ENCODE measurements at places on chromosomes 5 and 9. TPM values are rescaled to one million over a fixed set of nuclear protein-coding genes. Genes with fewer than 3 reads are reported as not detected.

The PCDHB4 gene
- polyA plus RNA-seq = 0.75 TPM

DNA sequence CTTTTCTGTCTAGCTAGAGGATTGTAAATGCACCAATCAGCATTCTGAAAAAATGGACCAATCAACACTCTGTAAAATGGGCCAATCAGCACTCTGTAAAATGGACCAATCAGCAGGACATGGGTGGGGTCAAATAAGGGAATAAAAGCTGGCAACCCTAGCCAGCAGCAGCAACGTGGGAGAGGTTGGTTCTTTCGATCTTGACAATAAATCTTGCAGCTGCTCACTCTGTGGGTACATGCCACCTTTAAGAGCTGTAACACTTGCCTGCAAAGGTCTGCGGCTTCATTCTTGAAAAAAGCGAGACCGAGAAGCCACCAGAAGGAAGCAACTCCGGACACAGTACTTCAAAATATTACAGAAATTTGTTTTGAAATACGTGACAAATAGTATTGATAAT, 424.6 kb upstream of the CDH9 start:
- no peak for DNase-seq

GRCh38 chr5:93589829-93590215, 6.8 kb downstream of the NR2F1 start:
- DNase-seq = no peak

- DNase-seq = no peak
Measured at GRCh38 chr5:56685503-56686217, 129.7 kb upstream of the MAP3K1 start.

- peak; percentile 49 for DNase-seq
Measured at GRCh38 chr9:37952731-37953130, 48.8 kb upstream of the SLC25A51 start.

The FRRS1L gene
- 0.38 TPM for polyA plus RNA-seq

DNA sequence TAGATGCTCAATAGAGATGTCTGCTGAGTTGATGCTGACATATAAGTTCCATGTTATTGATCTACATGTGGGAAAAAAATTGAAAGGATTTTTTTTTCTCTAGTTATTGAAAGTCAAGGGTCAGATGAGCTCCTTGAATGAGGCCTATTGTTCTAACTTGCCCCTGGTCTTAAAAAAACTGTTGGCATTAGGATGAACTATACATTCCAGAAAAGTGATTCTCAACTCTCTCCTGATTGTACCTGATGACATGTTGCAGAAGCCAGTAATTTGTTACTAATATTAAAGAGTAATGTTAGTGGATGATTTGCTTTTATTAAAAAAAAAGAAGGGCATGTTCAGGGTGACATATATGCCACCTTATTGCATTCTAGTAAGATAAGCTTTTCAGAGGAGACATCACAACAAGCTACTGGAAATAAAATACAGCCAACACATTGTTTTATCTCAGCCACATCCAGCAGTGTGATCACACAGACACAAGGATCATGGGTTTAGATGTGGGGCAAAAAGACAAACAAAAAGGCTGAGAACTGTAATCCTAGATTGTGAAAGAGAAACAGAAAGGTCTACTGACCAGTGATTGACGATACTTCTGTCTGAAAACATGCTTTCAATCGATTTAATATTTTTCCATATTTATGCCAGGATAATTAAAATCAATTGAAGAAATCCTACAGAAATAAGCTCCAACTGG, 1314.1 kb upstream of the C9orf72 start:
- DNase-seq = no peak

DNA sequence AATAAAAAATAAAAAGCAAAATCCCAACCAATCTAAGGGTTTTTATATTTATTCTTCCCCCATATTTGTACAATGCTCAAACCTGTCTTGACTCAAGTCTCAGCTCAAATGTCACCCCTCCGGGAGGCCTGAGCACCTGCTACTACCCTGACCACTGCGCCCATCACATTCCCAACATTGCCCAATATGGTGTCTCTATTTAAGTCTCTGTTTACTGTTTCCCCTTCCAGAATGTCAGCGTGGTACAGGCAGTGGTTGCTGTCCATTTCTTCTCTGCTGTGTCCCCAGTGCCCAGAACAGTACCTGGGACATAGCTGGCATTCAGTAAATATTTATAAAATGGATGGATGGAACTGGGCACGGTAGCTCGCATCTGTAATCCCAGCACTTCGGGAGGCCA, 47.3 kb upstream of the PRRC2B start:
- no peak for DNase-seq

GRCh38 chr5:124408738-124409453, 337.5 kb downstream of the ZNF608 start:
- no peak for DNase-seq

GRCh38 chr9:128552153-128552743, at the start of gene SPTAN1:
SPTAN1 (plus strand) TSS chr9:128552587; CDS start chr9:128566741, 14,154 bp downstream.
- peak; percentile 90 for DNase-seq

DNA sequence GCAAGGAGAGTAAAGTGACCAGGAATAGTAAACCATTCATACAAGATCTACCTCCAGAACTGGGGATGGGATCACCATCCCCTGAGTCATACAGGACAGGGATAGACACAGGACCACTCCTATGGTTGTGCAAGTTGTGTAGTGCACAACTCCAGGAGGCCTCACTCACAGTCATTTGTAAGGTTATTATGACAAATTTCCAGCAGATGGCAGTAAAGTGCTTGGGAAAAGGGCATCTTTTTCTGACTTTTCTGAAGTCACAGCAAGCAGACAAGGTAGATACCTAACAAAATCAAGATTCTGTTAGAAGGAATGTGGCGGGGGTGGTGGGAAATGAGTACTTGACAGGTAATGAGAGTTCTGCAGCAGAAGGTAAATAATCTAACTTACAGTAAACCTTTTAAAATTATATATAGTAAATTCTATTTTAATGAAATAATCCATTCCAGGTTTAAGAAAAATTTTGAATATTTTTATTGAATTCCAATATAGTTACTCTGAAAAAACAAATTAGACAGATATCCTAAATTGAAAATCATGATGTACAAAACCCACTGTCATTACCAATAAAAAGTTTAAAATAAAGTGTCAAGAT, 16.7 kb upstream of the KIF27 start:
- peak; percentile 77 for DNase-seq

GRCh38 chr5:12883395-12883794, 979.1 kb upstream of the CTNND2 start:
- DNase-seq = no peak

All from cardiac muscle cell (in vitro differentiated cells and primary cell).